ENCODE measurements at places on chromosomes 5 and 9.

- no peak for DNase-seq
Measured at GRCh38 chr5:65880496-65881072, 45.8 kb upstream of the ERBIN start.

- no peak for DNase-seq
Measured at GRCh38 chr5:157106630-157107461, 2.0 kb downstream of the HAVCR2 start.

DNA sequence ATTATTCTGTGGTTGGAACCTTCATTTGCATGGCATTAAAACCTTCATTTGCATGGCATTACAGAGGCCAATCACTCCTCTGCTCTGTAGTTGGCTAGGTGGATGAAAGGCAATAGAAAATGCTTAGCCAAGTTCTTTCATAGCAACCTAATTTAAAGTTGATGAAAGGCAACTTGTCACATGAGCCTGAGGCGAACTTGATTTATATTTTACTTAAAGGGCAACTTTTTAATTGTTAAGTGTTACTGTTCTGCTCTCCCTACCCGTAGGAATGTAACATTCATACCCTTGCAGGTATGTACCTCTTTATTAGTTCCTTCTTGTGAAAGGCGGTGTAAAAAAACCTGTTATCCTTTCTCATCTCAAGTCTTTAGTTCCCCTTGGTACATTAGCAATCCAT is 7.9 kb upstream of the ERMP1 start:
- no peak for DNase-seq

DNA sequence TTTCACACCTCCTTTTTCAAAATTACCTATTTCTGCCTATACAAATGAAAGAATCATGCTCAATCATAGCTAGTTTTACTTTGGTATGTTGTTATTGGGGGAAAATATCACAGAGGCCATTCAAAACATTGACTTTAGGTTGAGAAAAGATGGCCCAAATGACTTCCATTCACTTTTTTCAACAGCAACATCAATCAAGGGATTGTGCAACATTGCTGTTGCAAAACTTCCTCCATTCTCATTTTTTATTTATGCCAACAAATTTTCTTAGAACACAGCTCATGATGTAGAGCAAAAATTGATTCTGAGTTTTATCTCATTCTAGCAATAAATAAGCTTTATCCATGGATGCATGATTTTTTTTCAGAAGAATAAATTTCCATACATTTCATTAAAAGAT is 93.6 kb upstream of the RORB start:
- DNase-seq: no peak

DNA sequence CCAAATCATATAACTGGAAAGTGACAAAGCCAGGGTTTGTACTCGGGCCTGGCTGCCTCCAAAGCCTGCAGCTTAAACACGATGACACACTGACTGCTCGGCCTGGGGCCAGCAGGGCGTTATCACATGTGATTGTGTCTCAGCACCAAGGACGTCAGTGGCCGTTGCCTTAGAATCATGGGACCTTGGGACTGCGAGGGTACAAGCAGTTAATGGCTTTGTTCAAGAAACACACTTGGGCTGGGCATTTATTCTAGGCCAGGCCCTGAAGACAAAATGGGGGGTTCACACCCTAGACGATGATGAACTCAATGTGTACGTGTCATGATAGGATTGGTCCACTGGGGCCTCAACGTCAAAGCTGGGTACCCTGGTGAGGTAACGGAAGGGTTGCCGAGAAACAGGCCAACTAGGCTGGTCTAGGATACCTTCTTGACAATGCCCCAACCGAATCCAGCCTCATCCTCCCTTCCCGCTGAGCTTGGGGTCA is 13.0 kb downstream of the SH3PXD2B start:
- no peak for DNase-seq

- no peak for DNase-seq
Measured at GRCh38 chr9:18106006-18106560, 367.9 kb upstream of the ADAMTSL1 start.

GRCh38 chr5:132005591-132005990 is 5.9 kb downstream of the ACSL6 start:
- no peak for DNase-seq

DNA sequence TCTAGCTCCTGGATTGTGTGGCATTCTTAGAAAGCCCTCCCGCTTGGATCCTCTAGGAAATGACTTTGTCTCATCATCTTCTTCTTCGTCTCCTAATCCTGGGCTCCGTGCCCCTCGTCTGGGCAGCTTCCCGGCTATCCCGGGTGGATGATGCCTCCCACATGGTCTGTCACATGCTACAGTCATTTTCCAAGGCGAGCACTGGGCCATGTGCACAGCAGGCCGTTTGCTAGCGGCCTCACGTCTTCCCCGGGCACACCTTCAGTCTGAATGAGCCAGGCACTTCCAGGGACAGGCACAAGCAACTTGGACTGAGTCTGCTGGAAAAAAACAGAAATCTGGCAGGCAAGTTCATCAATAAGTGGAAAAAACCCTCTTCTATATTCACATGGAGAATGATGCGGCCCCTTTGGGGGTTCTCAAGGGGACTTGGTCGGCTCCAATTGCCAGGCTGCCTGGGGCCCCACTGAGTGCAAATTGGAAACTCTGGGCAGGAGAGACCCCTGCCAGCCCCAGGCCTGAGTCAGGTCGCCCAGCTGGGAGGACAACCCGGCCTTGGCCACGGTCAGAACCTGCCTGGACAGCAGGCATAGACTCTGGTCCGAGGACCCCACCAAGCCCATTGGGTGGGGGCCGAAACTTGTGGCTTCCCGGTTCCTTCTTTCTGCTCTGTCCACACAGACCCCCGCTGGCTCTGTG is 11.1 kb upstream of the WNK2 start:
- no peak for DNase-seq

DNA sequence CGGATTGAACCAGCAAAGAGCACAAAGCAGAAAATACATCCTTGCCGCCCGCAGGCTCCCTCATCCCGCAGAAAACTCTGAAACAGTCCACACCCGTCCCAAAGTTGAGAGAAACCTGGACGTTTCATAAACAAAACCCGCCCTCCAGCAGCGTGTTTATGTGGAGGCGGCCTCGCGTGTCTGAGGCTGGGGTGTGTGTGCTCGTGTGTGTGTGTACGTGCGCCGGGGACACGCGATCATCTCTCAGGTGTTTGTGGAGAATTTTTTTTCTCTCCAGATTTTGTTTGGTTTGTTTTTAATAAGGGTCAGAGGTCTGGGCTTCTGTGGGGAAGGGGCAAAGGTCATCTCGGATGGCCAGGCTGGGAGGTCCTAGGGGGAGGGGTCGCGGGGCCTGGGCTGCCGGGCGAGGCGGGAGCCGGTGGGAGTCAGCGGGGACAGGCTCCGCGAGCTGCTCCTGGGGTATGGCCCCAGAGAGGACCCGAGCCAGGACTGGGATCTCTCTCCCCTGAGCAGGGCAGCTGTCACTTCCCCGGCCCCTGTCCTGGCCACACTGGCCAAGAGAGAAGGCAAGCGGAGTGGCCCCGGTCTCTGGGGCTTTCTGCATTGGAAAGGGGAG is 206.4 kb downstream of the C9orf50 start:
- DNase-seq: no peak

DNA sequence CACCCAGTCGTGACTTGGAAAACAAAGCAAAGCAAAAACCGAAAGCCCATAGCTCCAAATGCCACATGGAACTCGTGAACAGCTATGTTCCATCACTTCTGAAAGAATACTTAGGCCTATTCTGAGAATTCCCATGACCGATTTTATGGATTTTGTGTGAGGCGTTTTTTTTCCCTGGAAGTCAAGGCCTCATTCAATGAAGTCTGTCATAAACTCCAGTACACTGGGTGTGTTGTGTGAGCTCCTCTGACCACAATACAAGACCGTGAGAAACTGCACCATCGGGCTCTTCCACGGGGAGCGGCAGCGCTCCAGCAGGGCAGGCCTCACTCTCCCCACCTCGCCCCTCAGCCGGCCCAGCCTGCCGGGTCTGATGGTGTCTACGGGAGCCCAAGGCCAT is 209.5 kb downstream of the FANCC start:
- no peak for DNase-seq

DNA sequence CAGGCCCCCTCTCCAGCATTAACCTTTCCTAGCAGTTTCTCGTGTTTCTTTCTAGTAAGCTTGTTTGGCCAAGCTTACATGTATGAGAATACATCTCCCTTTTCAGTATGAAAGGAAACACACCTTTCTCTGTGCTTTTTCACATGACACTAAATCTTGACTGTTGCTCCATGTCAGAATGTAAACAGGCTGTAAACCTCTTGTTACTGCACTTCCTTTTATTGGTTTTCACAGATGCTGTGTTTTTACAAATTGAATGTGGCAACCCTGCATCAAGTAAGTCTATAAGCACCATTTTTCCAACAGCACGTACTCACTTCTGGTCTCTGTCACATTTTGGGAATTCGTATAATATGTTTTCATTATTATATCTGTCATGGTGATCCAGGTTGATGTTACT is 2.2 kb upstream of the CANX start:
- no peak for DNase-seq

GRCh38 chr5:138339091-138339456 is 1.0 kb downstream of the FAM53C start:
- DNase-seq: no peak

DNA sequence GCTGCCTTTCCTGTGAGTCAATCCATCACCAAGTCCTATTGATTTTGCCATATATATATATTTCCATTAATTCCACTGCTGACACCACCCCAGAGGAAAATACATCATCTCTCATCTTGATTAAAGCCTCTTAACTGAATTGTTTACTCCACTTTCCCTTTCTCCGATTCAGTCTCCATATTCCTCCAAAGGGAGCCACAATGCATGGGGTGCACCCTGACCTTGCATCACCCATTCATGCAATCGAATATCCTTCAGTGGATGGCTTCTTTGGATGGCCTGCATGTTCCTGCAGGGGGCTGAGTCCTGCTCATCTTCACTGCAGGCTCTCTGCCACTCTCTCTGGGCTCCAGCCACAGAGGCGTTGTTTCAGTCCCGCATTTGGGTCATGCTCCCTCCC is 231.0 kb downstream of the SNX18 start:
- no peak for DNase-seq

GRCh38 chr5:139275956-139276355 is 17.6 kb upstream of the MATR3 start:
- no peak for DNase-seq

- DNase-seq: no peak
Measured at GRCh38 chr5:76524868-76525267, 98.3 kb downstream of the F2RL2 start.

- DNase-seq: no peak
Measured at GRCh38 chr5:4370218-4370617, 769.9 kb upstream of the ADAMTS16 start.

- no peak for DNase-seq
Measured at GRCh38 chr5:159341906-159342310, 11.6 kb upstream of the IL12B start.

GRCh38 chr9:4105183-4105582 is 194.7 kb downstream of the GLIS3 start:
- no peak for DNase-seq

DNA sequence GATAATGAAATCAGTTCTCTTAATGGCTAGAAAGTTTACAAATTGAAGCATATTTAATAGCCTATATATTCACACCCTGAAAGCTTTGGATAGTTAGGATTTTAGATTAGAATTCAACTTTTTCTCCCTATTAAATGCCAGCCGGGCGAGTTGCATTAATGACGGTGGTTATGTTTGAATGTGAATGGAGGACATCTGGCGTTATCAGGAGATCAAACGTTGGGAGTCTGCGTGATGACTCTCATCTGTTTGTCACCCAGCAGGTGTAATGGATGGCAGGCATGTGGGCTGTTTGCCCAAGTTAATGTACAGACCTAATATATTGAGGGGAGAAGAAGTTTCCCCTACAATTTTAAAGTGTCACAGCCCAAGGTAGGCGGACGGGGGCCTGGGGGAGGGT is 1227.7 kb upstream of the WWC1 start:
- DNase-seq: no peak

DNA sequence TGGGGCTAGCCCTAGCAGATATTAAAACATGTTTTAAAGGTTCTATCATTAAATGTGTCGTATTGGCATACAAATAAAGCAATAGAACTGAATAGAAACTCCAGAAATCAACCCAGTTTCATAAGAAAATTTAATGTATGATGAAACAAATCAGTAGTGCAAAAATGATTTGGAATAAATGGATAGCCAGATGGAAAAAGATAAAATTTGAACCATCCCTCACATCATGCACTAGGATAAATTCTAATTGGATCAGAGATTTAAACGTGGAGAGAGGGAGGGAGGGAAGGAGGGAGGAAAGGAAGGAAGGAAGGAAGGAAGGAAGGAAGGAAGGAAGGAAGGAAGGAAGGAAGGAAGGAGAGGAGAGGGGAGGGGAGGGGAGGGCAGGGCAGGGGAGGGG is 235.3 kb downstream of the SEC61B start:
- no peak for DNase-seq

DNA sequence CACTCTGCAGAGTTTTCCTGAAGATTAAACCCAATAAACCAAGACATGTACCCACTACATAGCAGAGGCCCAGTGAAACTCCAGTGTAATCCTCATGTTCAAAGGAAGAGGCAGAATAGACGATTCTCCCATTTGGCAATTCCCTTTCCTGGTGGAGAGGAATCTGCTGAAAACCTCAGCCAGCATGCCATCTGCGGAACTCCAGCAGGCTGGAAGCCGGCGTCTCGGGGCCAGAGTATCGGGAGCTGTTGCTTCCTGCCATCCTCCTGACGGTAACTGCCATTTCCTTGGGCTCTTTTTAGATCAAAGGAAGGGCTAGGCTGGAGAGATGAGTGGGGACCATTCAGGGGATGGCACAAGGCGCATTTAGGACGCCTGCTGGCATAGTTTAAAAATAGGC is 20.5 kb downstream of the NEURL1B start:
- no peak for DNase-seq

- no peak for DNase-seq
Measured at GRCh38 chr9:40884072-40884901, 244.2 kb downstream of the FOXD4L6 start.

DNA sequence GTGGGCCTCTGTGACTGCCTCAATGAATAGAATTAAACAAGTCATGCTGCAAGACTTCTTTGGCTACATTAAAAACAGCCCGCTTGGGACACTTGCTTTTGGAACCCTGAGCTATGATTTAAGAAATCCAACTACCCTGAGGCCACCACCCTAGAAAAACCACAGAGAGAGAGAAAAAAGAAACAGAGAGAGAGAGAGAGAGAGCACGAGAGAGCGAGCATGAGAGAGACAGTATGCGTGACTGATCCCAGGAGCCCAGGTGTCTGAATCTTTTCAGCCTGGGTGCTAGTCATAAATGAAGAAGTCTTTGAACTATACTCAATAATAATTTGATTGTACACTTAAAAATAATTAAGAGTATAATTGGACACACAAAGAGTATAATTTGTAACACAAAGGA is 123.1 kb upstream of the FREM1 start:
- no peak for DNase-seq

DNA sequence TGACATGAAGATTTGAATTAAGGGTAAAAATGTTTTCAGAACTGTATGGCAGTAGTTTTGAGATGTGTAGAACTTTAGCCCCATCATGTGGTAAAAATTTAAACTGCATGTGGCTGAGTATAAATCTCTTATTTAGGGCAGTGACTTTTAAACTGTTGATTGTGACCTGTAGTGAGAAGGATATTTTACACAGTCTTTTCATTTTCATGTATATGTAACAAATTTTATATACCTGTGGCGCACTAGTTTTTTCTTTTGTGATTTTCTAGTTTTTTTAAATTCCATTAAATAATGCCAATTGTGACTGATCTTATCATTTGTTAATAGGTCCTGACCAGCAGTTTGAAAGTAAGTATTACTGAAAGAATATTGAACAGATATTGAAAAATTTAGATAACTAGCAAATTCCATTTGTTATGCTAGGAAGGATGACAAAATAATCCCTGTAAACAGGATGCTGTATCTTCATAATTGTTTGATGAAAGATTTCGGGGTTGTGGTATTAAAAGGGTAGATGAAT is 47.2 kb downstream of the GPBP1 start:
- no peak for DNase-seq

Data from GM12891 (cell line).